ENCODE measurements at places on chromosomes 2 and 18.

DNA sequence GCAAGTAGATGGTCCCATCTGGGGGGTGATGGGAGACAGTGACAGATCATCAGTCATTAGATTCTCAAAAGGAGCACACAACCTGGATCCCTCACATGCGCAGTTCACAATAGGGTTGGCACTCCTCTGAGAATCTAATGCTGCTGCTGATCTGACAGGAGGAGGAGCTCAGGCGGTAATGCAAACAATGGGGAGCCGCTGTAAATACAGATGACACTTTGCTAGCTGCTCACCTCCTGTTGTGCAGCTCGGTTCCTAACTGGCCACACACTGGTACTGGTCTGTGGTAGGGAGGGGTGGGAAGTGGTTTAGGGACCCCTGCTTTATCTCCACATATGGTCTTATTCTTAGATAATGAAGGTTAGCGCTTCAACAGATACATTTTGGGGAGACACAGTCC lies 506.6 kb downstream of the PLCL1 start:
- DNase-seq, result no peak

DNA sequence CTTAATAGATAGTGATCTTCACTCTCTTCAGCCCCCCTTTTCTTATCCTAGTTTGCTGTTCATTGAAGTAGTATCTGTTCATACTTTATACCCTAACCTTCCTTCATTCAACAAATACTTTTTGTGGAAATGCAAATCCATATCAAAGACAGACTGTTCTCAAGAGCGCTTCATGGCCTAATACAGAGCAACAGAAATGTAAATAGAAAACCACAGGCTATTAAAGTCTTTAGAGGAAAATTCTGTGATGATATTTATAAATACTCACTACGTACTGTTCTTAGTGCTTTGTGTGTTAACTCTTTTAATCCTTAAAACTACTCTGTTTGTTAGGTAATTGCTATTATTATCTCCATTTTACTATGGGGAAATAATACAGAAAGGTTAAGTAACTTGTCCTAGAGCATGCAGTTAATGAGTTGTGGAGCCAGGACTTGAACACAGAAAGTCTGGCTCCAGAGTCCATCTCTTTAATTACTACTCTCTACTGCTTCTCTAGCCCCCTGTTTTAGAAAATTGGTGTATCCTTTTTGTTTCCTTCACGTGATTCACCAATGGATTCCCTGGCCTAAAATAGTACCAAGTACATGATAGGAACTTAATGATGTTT lies 2.9 kb downstream of the MDH1 start:
- no peak for DNase-seq

- DNase-seq, result no peak
Observed at GRCh38 chr2:75065402-75066008, 107.1 kb downstream of the POLE4 start.

DNA sequence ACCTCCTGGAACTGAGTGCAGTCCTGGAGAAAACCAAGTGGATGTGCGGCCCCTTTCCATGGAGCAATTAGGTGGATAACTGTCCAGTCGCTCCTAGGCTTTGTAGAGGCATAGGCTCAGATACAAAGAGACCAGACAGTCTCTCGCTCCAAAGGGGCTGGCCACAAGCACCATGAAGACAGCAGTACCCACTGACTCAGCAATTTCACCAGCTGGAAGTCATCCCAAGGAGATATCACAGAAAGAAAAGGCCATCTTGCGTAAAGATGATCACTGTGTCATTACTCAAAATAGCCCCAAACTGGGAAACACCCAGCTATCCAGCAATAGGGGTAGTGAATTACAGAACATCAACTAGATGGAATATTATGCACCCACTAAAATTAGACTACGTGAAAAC lies 161.2 kb downstream of the MSH2 start:
- no peak for DNase-seq

DNA sequence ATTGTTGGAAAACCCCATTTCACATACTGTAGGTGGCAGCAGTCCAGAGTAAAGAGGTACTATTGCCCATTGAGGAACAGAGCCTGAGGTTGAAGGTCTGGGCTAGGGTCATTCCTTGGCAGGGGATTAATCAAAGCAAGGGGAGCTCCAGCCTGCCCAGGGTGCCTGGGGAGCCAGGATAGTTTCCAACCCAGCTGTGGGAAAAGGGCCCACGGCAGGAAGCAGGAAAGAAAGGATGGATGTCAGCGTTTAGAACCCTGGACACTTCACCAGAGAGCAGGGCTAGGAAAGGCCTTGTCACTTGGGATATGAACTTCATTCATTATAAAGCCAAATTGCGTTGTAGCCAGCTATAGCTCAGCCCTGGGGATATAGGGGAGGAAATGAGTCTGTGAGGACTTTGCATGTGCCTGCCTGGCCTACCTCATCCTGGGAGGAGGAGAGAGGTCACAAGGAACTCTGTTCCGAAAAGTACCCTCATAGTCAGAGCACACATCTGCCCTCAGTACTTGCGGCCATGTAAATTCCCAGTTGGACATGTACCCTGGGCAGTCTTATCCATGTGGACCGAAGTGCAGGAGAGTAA lies 140.2 kb upstream of the COPS8 start:
- no peak for DNase-seq

GRCh38 chr2:189312211-189312610 lies 129.1 kb upstream of the WDR75 start:
- DNase-seq, result no peak

All from activated CD8-positive, alpha-beta memory T cell treated with anti-CD3 and anti-CD28 coated beads for 48 hours (primary cell).